ENCODE measurements at places on chromosomes 16 and 17.

- no peak for DNase-seq
These were observed 1762.2 kb downstream of the TP53TG3F start for GRCh38 chr16:35221482-35222185.

DNA sequence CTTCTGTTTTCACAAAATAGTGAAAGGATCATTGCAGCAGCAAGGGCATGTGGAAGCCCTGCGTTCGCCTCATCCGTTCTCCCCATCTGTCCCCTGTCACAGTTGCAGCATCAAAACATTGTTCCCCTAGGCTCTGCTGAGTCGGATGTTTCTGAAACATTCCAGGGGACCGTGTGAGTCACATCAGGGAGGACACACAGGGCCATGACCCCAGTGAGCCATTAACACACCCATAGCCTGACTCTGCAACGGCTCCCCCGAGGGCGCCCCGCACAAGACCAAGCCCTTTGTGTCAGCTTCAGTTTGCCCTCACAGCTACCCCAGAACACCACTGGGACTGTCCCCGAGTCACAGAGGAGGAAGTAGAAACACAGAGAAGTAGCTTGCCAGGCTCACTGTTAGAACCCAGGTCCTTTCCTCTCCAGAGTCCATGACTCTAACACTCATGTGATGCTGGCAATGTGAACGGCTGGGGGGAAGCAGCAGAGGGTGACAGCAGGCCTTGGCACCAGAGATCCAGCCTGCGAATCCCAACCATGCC, 63.3 kb upstream of the HSBP1 start:
- DNase-seq: peak; percentile 19

DNA sequence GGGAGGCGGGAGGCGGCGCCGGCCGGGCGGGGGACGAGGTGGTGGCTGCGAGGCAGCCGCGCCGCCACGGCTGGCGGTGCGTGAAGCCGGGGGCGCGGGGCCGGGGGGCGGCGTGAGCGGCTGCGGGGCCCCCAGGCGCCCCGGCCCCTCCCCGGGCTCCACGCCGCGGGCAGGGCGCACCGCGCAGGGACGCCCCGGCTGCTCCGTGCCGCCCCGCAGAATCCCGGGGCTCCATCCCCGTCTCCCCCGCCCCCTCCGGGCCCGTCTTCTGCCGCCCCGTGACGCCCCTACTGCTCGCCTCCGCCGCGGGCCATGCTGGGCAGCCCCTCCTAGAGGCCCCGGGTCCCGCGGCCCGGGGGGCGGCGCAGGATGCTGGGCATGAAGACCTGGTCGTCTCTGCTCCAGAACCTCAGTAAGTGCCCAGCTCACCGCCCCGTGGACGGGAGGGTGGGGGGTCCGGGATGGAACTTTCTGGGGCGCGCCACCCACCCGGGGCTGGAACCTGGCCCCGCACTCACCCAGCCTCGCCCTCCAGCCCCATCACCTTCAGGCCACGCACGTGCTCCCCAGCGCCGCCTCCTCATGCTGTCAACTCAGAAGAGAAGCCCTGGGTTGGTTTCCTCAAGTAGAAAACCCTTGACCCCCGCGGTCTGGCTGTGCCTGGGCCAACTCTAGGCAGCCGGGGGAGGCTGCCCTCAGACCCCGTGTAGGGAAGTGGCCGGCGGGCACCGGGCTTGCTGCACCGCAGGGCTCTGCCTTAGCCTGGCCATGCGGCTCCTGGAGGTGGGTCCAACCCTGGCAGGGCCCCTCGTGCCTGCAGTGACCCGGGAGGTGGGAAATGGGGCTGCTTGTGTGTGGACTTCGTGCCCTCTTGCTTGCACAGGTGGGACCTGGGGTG, 150.2 kb upstream of the GSE1 start:
- no peak for DNase-seq

- DNase-seq: no peak
These were observed 8.6 kb downstream of the ABCA3 start for GRCh38 chr16:2331931-2332267.

GRCh38 chr17:49965524-49965909, 3.5 kb upstream of the DLX4 start:
- no peak for DNase-seq

DNA sequence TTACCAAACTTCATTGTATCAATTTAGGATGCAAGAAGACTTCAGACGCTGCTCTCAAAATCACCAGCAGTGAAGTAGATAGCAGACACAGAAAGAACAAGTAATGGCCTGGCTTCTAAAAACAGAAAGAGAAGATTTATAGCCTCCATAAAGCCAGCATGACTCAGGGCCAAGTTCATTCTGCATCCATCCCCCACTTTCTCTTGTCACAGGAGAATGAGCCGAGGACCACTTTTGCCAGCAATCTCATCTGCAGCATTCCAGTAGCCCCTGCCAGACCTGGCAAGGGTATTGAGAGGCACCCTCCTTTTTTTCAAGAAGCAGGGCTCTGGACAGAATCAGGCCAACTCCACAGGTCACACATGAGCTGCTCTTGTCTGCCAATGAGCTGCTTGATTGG, 355.4 kb upstream of the SOX9 start:
- peak; percentile 67 for DNase-seq
